ENCODE measurements at places on chromosomes 2 and 18.

DNA sequence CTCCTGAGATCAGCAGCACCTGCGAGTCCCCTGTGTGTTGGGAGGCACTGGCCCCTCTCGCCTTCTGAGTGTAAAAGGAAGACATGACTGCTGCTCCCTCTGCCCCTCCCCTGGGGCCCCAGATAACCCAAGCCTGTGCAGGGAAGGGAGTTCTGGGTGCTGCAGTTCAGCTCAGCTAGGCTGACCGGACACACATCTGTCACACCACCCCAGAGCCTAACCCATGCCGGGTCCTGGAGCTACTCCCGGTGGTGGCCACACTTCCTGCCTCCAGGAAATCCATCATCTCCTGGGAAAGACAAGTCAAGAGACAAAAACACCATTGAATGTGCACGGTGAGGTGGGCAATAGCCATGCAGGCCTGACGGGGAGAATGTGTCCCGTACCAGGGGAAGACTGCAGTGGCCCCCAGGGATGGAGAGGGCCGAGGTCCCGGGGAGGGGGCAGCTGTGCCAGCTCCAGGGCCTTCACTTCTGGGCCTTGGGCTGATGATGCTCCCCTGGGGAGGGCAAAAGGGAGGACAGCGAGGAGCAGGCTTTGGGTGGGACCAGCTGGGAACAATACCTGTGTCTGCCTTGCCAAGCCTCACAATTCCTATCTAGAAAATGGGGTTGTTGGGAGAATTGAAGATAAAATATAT is 210.6 kb downstream of the TFCP2L1 start:
- DNase-seq = no peak

DNA sequence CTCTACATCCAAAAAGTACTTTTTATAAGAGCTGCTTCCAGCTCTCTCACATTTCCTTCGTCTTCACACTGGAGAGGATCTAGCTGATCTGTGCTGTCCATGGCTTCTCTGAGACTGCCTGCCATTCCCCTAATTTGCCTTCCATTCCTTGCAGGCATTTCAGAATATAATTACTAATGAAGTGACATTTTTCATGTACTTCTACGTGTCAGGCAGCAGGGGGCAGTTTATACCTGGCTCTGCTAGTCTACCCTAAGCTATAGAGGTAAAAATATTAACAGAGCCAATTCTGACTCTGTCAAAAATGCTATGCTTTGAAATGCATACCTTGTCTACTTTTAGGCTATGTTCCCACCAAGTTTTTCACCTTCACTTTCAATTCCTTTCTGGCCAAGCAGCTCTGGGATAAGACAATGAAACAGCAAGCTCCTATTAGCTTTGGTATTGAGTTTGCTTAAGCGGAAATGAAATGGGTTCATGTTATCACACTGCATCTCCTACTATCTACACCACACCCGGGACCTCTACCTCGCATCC is 81.9 kb downstream of the MEP1B start:
- DNase-seq = no peak

DNA sequence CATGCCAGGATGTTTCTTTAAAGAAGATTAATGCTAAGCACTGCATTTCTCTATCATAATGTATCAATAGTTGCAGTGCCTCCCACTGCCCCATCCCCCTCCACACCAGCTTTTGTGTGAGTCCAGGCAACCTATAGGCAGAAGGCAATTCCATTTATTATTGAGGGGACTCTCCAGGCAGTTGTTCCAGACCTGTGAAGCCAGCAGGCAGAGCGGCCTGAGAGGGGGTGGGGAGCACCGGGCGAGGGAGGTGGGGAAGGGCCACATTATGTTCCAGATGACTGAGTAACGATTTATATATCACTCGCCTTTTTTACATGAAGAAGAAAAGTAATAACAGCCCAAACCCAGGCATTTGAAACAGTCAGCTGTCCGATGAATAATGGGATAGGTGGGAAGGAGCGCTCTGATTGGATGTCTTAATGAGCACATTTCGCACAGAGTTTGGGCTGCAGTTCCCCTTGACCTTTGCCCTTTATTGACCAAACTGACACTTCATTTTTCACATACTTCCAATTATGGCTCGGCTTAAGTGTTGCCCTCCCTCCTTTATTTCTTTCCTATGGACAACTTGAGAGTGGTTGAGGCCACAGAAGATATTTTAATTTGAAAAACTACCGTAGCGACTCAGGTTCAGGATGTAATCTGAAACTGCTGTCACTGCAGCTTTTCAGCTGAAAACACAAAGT is 34.4 kb downstream of the MEIS1 start:
- no peak for DNase-seq

DNA sequence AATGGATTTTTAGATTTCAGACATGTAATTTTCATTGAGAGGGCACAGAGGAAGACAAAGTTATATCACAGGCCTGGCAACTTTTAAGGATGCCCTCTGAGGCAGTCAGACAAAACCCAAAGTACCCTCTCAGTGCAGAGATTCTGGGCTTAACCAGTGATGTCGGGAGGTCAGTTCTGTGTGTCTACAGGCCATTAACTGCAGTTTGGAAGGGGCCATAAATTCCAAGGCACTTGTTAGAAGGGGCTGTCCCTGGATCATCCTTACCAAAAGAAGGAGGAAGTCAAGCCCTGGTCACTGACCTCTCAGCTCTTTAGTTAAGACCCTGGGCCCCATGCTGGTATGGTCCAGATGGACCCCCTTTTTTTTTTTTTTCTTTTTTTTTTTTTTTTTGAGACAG is 60.7 kb downstream of the LRRFIP1 start:
- no peak for DNase-seq

- no peak for DNase-seq
Observed at GRCh38 chr2:151051574-151052220, 210.0 kb downstream of the RBM43 start.

DNA sequence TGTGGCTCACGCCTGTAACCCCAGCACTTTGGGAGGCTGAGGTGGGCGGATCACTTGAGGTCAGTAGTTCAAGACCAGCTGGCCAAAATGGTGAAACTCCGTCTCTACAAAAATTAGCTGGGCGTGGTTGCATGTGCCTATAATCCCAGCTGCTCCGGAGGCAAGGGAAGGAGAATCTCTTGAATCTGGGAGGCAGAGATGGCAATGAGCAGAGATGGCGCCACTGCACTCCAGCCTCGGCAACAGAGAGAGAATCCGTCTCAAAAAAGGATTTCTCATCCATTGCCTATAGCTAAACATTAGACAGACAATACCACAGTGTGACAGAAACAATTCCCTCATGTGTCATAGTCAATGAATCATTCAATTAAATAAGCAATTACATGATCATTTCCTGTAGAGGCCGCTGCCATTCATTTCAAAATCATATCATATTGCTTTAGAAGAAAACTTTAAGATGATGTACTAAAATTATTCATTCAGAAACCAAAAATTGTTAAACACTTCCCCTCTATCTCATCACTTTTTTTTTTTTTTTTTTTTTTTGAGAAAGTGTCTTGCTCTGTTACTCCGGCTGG is 69.5 kb upstream of the TGIF1 start:
- DNase-seq = peak; percentile 43

DNA sequence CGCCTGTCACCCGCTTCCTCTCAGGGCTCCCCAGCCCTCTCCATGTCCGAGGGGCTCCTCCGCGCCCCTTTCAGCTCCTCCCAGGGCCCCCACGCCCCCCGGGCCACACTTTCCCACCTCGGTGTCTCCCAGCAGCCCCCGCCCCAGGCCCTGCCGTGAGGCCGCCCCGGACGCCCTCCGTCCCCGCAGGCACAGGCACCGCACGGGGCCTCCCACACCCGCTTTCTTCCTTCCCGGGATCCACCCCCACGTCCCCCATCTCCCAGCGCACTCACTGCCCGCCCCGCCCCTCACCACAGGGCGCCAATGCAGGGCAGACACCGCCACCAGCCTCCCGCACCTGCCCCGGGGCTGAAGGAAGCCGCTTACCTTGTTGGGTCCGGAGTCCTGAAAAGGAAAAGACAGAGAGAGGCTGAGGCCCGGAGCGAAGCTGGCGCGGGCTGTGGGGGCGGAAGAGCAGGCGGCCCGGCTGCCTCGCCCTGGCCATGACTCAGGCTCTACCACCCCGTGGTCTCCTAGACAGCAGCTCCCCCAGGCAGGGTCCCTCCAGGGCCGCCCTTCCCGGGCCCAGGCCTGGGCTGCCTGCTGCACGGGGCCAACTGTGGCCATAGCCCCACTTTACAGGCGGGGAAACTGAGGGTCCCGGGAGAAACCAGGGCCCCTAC is 37.7 kb downstream of the KIF1A start:
- no peak for DNase-seq

GRCh38 chr2:161379740-161380139 is 36.4 kb upstream of the TBR1 start:
- no peak for DNase-seq

DNA sequence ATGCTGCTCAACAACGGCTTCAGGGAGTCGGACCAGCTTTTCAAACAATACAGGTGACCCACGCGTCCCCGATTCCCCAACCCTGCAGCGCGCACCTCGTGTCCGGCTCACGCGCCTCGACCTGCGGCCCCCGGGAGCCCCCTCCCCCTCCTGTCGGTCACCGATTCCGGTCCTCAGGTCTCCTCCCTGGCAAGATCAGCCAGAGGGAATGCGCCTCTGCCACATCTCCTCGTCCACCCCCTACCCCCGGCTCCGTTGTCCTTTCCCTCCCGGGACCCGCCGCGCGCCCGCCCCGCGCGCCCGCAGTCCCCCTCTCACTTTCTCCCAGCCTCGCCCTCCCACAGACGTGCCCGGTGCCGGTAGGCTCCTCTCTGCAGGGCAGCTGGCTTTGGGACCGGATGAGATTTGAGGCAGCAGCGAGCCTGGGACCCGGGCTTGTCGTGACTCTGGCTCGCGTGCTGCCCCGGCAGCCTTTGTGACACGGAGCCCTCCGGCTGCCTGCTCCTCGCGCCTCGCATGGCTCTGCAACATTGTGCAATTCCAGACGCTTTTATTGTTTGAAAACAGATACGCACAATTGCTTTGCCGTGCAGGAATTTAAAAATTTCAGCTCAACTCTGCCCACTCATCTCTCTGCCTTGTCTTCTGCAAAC is 558 bp downstream of the TTC39C start:
- DNase-seq = no peak

DNA sequence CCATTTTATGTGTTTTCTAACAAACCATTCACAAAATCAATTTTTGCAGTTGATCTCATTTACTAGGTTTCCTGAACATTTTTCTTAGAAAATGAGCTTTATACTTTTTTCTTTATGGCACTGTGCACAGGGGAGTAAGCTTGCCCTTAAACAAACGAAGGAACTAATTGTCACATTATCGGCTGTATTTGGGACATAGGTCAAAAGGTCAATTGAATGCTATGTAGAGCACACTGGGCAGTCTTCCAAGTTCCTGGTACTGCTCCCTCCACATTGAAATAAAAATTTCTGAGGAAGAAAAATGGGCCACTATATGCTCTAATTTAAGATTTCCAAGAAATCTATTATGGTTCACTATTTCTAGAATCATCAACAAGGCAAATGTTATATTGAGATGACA is 93.6 kb upstream of the TMEFF2 start:
- DNase-seq = no peak

DNA sequence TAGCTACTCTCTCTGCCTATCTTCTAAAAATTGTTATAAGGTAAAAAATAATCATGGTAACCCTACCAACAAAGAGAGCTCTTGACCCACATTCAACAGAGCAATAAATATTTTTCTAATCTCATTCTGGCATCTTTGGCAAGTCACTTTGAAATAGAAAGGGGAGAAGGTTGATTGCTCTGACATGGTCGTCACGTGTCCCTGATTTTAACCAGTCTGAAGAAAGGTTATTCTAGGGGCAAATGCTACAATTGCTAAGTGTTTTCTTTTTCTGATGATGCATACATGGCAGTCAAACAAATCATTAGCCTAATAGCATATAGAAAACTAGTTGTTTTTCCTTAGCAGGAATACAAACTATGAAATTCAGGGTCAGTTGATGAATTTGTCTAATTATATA is 153.3 kb upstream of the MAP3K20 start:
- DNase-seq = no peak

DNA sequence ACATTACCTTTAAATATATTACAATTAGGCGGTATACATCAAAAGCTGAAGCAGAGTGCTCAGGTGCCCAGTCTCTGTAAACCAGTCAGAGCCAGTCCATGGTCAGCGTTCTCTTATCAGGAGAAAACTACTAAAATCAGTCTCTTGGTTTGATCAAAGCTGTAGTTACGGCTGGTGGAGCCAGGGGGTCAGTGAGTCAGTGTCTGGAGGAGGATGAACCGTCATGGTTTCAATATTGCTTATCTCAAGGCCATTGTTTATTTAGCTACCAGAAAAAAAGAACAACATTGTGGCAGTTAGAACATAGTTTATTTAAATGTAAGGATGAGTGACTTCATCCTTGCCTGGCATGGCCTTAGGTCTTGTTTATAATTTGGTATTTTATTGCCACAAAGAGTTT is 71.3 kb upstream of the NYAP2 start:
- peak; percentile 38 for DNase-seq

GRCh38 chr2:27954771-27955383 is 64.3 kb downstream of the BABAM2 start:
- DNase-seq = peak; percentile 86

DNA sequence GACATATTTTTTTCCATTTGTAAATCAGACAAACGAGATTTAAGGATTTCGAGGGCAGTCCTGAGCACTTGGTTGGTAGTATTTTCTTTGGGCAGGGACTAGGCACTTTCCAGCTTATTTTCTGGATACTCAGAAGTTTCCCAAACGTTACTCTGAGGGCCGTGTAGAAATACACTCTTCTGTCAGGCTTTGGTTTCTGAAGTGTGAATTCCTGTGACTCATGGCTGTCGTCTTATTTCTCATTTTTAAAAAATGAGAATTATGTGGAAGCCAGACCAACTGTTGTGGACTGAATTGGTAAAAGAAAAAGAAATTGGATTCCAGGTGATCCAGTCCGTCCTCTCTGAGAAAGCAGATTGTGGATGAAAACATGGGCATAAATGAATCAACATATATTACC is 658.6 kb upstream of the FANCL start:
- DNase-seq = no peak

DNA sequence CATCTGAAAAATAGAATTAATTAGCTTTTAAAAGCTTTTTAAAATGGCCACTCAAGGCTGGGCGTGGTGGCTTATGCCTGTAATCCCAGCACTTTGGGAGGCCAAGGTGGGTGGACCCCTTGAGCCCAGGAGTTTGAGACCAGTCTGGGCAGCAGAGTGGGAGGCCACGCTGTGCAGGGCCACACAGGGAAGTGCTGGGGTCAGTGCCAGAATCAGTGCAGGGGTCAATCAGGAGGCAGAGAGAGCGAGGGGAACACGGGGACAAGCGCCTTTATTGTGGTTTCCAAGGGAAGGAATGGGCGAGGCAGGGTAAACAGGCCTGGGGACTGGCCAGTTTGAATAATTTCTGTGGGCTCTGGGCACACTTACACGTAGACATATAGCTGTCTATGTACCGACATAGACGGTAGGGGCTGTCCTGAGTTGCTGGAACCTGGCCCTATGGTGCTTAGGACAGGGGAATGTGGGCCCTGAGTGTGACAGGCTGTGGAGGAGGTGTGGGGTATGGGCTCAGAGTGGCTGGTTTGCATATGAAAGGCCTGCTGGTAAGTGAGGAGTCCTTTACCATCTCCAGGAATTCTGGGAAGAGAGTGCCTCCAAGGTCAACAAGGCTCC is 42.9 kb downstream of the DYSF start:
- DNase-seq = no peak

- no peak for DNase-seq
Observed at GRCh38 chr2:96679848-96680247, 37.3 kb downstream of the FER1L5 start.
